Left colon (tissue), 2 donors: ENCODE measurements at places on chromosomes 7 and 10. TPM values are rescaled to one million over a fixed set of nuclear protein-coding genes. Genes with fewer than 3 reads are reported as not detected.

- DNase-seq: no peak
Observed at GRCh38 chr10:75616076-75616475, 184.7 kb downstream of the LRMDA start.

DNA sequence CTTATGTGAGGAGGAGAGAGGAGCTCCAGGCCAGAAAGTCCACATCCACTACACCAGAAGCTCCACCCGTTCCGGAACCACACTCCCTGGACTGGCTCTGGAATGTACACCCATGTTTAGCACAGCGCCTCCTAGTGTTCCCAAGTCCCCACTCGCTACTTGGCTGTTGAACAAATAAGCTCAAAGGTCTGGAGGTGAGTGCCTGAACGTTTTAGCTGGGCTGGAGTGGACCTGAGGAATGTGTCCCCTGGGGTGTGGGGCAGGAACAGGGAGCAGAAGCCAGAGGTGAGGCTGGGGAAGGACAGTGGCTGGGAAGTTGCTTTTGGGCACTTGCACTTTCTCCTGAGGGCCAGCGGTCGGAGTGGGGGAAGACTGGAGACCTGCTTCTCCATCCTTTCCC lies 164.1 kb upstream of the CDCA7L start:
- no peak for DNase-seq

DNA sequence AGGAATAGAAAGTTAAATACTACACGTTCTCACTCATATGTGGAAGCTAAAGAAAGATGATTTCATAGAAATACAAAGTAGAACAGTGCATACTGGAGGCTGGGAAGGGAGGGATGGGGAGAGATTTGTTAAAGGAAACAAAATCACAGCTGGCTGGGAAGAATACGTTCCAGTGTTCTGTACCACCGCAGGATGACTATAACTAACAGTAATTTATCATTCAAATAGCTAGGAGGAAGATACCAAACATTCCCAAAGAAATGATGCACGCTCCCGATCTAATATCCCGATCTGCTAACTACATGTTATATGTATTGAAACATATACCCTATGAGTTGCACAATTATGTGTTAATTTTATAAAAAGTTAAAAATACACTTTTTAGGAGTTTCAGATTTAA lies 162.3 kb downstream of the ZMYND11 start:
- DNase-seq: no peak

The IDI2 gene
- total RNA-seq: not detected

The FEZF1 gene
- total RNA-seq: not detected

GRCh38 chr7:106254525-106255116 lies 30.2 kb downstream of the NAMPT start:
- DNase-seq: no peak
